ENCODE measurements at places on chromosomes 16 and 17.

DNA sequence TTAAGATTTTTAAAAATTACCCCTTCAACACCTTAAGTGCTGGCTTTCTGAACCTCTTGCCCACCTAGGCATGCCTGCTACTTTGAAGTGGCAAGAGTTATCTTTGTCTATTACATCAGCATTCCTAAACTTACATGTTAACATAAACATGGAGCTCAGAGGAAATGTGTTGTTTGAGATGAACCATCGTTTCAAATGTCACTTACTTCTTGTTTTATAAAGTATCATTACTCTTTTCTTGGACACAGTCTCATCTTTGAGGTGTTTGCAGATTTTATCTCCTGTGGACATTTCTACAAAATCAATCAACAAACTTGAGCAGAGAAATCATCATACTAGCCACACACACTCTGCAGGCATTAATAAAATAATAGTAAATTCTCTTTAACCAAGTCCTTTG, 184.9 kb downstream of the WWOX start:
- no peak for DNase-seq

DNA sequence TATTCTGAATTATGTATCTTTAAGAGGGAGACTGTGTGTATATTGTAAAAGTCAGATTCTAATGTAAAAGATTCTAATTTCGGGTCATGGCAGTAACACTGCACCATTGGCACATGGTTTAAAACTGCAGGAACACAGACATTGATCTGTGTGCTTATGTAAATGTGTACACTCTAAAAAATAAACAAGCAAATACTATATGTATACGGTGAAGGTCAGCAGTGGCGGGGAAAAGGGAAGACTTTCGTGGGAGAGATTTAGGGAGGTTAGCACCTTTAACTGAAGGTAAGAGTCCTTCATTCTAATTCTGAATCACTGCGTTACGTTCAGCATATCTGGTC, 157.8 kb upstream of the FAM20A start:
- no peak for DNase-seq

GRCh38 chr16:15856901-15857698, at the start of gene MYH11:
Gene MYH11, minus strand, starts transcription at chr16:15857028. Its CDS starts 18,776 bp downstream, at chr16:15838252.
- no peak for DNase-seq

DNA sequence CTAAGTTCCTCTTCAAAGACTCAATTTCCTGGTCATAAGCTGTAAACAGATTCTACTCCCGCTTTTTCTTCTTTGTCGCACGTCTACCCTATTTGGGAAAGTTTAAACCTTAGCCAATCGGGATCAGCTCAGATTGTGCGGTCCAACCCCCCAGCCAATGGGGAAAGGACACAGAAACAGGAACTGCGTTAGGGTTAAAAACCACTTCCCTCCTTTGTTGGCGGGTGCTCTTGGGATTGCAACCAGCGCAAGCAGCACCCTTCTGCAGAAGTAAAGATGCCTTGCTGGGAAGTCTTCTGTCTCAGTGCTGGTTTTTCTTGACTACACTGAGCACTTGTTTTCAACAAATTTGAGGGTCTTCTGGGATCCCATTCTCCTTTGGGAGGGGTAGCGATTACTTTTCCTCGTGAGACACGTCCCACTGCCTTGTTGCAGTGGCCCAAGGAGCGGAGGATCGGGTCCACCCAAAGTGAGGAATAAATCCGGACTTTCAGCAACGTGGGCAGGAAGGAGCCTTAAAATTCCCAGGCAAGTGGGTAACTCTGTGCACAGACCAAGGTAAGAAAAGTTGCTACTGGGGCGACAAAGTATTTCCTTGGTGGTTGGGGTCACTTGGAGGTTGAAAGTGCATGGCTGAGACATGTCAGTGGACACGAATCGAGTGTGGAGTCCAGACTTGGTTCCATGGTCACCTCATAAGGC, 1.0 kb upstream of the YPEL3 start:
- no peak for DNase-seq

GRCh38 chr17:46074540-46074939, 75.5 kb downstream of the STH start:
- DNase-seq, result no peak
